ENCODE measurements at places on chromosomes 6 and 20. TPM values are rescaled to one million over a fixed set of nuclear protein-coding genes. Genes with fewer than 3 reads are reported as not detected.
A peak's percentile ranks its signal among the peaks of the same experiment; 100 is the strongest.

Gene OXT
- total RNA-seq, result not detected

DNA sequence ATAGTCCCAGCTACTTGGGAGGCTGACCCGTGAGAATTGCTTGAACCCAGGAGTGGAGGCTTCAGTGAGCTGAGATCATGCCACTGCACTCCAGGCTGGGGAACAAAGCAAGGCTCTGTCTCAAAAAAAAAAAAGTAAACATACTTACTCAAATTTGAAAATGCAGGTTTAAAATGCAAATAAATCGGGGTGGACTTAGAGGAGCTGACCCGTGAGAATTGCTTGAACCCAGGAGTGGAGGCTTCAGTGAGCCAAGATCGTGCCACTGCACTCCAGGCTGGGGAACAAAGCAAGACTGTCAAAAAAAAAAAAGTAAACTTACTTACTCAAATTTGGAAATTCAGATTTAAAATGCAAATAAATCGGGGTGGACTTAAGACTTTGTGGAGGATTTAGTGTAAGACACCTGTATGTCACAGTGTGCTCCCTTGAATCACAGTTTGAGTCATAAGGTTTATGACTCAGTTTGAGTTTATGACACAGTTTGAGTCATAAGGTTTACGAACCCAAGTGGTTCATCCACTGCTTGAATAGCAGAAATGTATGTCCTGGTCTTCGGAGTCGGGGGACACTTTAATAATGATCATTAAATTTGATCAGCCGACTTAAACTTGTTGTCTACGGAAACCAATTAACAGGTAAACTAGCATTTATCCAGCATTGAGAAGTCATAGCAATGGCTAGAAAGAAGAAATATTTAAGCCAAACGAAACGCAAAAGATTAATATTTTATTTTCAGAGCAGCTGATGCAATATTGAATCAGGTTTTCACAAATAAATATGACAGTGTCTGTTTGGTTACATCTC lies 6.8 kb upstream of the MRPS10 start:
- no peak for DNase-seq
- H3K27me3 ChIP-seq, result no peaks in the 10 kb centered on the region
- H3K4me3 ChIP-seq, result no peak overlapping the region
- H3K27ac ChIP-seq, result peak overlapping the region; percentile 74
- H3K36me3 ChIP-seq, result peaks cover 15% of the 10 kb centered on the region

DNA sequence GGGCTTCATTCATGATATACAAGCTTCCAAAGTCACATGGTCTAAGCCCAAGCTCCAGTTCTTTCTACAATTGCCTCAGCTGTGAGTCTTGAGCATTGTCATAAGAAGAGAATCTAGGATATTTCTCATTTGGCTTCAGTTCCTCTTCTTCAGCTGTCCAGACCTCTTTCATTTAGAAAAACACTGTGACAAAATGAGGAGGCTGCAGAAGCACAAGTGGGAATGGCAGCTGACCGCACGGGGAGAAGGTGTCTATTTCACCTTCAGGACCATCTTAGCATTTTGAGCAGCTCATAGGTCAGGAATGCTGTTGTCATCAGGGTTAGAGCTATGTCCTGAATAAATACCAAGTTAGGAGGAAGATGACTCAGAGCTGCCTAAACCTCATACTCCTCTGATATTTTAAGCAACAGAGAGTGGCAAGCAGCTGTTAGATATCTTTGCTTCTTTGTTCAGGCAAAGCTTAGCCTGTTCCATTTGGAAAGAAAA lies 390.1 kb upstream of the CITED2 start:
- H3K36me3 ChIP-seq, result no peaks in the 10 kb centered on the region
- peaks cover 4% of the 10 kb centered on the region for H3K4me1 ChIP-seq
- DNase-seq, result no peak

DNA sequence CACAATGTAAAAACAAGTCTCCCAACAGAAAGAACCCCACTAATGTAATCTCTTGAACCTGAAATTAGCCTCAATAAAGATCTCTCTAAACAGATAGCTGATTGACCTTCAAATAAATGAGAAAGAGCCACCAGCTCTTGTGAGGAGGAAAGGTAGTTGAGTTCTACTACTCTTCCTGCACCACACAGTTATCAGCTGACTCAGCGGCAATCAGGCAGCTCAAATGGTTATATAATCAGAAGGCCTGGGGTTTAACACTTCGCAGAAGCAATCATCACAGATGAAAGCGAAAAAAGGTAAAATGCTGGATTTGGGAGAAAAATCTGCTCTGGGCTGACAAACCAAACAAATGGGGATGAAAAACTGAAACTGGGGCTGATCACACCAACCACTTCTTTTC lies 91.8 kb downstream of the CHD6 start:
- H3K27me3 ChIP-seq, result no peaks in the 10 kb centered on the region
- H3K4me3 ChIP-seq, result no peak overlapping the region
- peaks cover 3% of the 10 kb centered on the region for H3K36me3 ChIP-seq
- no peak for DNase-seq
- peak overlapping the region; percentile 42 for H3K27ac ChIP-seq

DNA sequence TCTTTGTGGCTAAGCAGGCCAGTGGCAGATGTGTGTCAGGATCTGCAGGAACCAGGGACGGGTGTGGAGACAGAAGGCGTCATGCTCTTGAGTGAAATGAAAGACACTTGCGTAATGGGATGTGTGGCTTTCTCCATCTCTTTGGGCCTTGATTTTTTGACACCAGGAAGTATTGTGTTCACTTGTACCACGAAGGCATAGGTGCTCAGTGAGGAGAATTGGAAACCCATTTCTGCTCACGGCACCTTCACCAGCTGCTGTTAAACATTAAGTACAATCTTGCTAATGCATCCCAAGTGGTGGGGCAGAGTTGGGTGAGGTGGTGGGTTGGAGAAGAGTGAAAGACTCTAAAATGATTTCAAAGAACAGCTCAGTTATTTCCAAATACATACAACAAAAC lies 30.0 kb downstream of the GJA10 start:
- no peaks in the 10 kb centered on the region for H3K36me3 ChIP-seq
- H3K4me1 ChIP-seq, result peaks cover under 1% of the 10 kb centered on the region
- no peak overlapping the region for H3K27ac ChIP-seq
- no peak overlapping the region for H3K4me3 ChIP-seq
- no peaks in the 10 kb centered on the region for H3K27me3 ChIP-seq

GRCh38 chr6:78093906-78094305 lies 441.1 kb downstream of the MEI4 start:
- H3K27me3 ChIP-seq, result peaks cover 10% of the 10 kb centered on the region
- H3K4me3 ChIP-seq, result no peak overlapping the region
- no peaks in the 10 kb centered on the region for H3K36me3 ChIP-seq
- H3K27ac ChIP-seq, result peak overlapping the region; percentile 12
- DNase-seq, result no peak
- peaks cover 20% of the 10 kb centered on the region for H3K4me1 ChIP-seq

Gene TPD52L1
- 17.7 TPM for total RNA-seq

Gene SAMD5
- total RNA-seq, result 0.21 TPM

DNA sequence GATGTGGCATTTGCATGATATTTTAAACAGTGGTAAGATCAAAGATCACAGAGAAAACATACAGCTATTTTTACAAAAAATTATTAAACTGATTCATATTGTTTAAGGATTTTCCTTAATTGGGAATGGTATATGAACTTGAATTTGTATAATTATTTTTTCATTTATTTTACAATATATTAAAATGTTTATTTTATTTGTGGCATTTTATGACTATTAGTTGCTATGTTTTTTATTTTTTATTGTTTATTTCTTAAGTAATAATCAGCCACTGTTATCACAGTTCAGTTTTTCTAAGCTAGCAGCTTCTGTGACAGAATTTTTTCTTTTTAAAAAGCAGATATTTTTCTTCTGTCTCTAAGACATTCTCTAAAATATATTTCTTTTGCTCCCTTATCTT lies 387.0 kb upstream of the KHDRBS2 start:
- H3K4me1 ChIP-seq, result no peaks in the 10 kb centered on the region
- no peak overlapping the region for H3K4me3 ChIP-seq
- DNase-seq, result no peak
- no peak overlapping the region for H3K27ac ChIP-seq
- peaks cover 18% of the 10 kb centered on the region for H3K36me3 ChIP-seq
- no peaks in the 10 kb centered on the region for H3K27me3 ChIP-seq
